ENCODE measurements at places on chromosomes 11 and 22. TPM values are rescaled to one million over a fixed set of nuclear protein-coding genes. Genes with fewer than 3 reads are reported as not detected.
A peak's percentile ranks its signal among the peaks of the same experiment; 100 is the strongest.

DNA sequence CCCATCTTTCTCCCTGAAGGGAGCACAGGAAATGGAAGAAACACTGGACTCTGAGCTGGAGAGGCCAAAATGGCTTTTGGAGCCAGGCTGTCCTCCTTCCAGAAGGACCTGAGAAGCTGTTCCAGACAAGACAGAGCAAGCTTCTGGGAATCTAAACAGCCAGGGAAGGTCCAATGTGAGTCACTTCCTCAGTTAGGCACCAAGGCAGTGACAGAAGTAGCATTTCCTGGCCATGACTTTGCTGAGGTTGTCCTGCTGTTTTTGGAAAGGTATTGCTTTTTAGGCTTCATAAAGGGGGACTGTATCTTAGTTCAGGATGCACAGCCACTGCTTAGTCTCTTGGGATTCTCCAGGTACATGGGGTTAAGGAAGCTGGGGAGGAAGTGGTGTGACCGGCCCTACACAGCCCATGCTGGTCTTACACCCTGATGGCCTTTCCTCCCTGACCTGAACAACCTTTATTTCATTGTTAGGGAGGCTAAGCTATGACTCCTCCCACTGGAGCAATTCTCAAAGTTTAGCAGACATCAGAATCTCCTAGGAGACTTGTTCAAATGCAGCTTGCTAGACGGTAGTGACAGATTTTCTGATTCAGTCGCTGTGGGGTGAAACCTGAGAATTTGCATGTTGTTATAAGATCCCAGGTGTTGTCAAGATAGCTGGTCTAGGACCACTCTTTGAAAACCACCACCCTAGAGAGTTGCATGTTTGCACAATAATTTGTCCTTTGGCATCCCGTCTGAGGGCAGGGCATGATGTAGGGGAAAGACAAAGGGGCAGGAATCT is 6.8 kb upstream of the INSC start:
- no peaks in the 10 kb centered on the region for H3K36me3 ChIP-seq
- H3K4me1 ChIP-seq = no peaks in the 10 kb centered on the region
- no peak for DNase-seq
- no peak overlapping the region for H3K4me3 ChIP-seq
- no peaks in the 10 kb centered on the region for H3K27me3 ChIP-seq
- H3K27ac ChIP-seq = no peak overlapping the region

DNA sequence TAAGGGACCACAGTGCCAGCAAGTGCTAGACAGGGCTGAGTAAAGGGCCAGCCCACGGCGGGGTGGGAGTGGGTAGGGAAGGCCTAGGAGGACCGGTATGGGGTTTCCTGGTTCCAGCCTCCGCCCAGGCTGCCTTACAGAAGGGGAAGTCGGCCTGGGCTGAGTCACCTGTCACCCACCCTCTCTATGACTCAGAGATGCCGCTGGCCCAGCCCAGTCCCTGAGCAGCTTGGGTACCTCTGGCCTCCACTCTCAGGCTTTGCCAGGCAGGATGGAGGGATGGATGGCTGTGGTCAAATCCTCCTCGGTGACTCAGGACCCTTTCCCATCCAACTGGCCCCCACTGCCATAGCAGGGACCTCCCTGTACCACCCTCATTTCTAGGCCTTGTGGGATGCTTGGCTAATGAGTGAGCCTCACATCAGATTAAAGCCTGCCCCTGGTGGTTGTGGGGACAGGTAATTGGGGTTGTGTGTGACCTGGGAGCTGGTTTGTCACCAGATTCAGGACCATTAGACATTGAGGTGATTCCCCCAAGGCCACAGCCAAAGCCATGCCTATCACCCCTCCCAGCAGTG is 13.9 kb downstream of the SLC35E4 start:
- peak overlapping the region; percentile 40 for H3K27ac ChIP-seq
- no peaks in the 10 kb centered on the region for H3K4me1 ChIP-seq
- DNase-seq = peak; percentile 52
- peaks cover 3% of the 10 kb centered on the region for H3K36me3 ChIP-seq
- no peaks in the 10 kb centered on the region for H3K27me3 ChIP-seq
- no peak overlapping the region for H3K4me3 ChIP-seq

DNA sequence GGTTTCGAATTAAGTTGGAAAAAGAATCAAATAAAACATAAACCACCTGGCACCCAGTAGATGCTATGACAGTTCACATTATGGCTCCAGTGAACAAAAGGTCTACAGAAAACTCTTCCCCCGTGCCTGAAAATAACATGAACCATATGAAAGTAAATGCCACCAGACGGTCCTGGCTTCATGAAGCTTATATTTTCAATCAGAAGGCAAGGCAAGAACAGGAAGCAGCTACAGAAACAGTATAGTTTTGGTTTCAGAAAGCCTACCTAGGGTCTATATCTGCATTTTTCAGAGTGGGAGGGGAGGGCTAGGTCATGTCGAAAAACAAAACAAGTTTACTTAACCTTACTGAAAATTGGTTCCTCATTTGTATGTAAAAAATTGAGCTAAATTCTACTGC is 9.8 kb downstream of the RAB30 start:
- peak overlapping the region; percentile 95 for H3K27ac ChIP-seq
- no peaks in the 10 kb centered on the region for H3K27me3 ChIP-seq
- DNase-seq = no peak

GRCh38 chr11:63866211-63866610 is 27.3 kb downstream of the MARK2 start:
- peak; percentile 60 for DNase-seq
- H3K4me3 ChIP-seq = peak overlapping the region; percentile 75
- peak overlapping the region; percentile 86 for H3K27ac ChIP-seq
- H3K4me1 ChIP-seq = peaks cover 80% of the 10 kb centered on the region

GRCh38 chr22:22948651-22949571 is 61.3 kb downstream of the IGLL5 start:
- H3K4me3 ChIP-seq = no peak overlapping the region
- H3K4me1 ChIP-seq = no peaks in the 10 kb centered on the region

DKK3 gene
- total RNA-seq = 10.3 TPM

DNA sequence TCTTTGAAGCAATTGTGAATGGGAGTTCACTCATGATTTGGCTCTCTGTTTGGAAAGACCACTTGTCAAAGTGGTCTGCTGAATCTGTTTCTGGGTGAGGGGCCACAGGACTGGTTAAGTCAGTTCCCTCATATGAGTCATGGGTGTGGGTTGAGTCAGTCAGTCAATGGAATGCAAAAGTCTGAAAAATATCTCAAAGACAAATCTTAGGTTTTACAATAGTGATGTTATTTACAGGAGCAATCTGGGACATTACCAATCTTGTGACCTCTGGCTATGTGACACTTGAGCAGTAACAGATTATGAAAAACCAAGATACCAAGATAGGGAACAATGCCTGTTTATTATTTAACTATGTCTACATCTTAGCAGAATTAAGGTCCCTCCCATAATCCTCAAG is 311.6 kb downstream of the AASDHPPT start:
- no peak overlapping the region for H3K27ac ChIP-seq
- H3K36me3 ChIP-seq = peaks cover 5% of the 10 kb centered on the region
- no peaks in the 10 kb centered on the region for H3K27me3 ChIP-seq
- no peak overlapping the region for H3K4me3 ChIP-seq

Measured in naive thymus-derived CD8-positive, alpha-beta T cell (primary cell).